ENCODE measurements at places on chromosomes 7 and 10.

DNA sequence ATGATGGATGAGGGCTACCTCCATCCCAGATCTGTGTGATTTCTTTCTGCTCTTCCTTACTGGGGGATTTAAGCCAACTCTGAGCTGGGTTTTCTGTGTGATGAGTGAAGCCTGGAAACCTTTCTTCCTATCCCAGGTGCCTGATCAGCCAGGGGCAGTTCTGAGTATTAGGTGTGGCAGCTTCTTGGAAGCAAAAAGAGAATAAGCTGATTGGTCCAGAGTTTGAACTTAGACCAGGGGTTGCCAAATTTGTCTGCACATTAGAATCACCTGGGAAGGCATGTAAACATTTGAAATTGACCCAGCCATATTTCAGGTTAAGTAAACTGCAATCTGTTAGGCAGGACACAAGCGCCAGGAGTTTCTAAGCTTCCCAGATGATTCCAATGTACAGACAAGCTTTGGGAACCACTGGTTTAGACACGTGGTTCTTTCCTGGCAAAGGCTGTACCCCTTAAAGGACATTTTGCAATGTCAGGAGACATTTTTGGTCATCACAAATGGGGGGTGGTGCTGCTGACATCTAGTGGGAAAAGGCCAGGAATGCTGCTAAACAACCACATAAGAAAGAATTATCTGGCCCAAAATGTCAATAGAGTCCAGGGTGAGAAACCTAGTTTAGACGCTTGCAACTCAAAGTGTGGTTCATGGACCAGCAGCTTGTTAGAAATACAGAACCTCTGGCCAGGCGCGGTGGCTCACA is 160.5 kb upstream of the GHITM start:
- no peak for DNase-seq

DNA sequence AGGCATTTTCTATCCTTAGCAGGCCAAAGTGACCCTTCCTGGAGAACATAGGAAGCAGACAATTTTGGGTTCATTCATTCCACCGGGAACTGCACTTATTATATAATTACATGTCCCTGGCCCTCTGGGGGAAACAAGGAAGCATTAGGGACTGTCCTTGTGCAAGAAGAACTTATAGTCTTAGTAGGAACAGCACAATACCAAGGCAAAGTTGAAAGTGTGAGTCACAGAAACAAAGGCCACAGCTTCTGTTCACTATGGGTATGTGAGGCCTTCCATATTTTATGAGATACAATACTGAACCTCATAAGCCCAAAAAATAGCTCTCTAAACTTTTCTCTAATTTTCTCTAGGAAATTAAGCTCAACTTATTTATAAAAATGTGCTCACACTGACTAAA is 18.4 kb upstream of the AKR1B10 start:
- DNase-seq: no peak

- DNase-seq: peak; percentile 36
These were observed 340.2 kb upstream of the CELF2 start for GRCh38 chr10:10677479-10677878.

GRCh38 chr10:12685261-12686058 is 316.1 kb downstream of the CCDC3 start:
- no peak for DNase-seq

GRCh38 chr7:134108802-134109201 is 18.3 kb upstream of the LRGUK start:
- no peak for DNase-seq

DNA sequence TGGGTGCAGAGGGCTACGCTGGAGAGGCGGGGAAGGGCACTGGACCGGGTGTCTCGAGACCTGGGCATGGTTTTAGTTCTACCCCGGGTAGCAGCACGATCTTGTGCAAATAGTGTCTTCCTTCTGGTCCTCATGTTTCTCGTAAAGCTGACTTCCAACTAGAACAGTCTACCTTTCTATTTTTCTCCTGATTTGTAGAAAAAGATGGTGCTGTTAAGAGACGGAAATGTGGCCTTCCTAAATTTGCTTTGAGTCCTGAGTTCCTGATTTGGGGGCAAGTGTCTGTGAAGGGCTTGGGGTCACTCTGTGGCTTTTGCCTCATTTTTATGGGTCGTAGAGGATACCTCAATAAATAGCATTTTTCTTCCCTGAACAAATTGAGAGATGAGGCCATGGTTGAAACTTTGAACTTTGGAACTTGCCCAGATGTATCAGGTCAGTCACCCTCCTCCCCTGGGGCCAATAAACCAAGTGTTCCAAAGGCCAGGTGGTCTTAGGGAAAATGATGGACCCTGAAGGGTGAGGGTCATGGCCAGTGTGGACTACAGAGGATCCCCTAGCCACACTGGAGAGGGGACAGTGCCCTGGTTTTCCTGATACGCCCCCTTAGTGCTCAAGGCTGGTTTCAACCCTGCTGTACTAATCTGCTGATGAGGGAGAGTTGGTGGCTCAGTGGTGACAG is 45.2 kb downstream of the GRK5 start:
- DNase-seq: no peak

GRCh38 chr10:3271354-3272115 is 99.0 kb upstream of the PITRM1 start:
- no peak for DNase-seq

GRCh38 chr10:86136934-86137333 is 229.7 kb downstream of the GRID1 start:
- no peak for DNase-seq

DNA sequence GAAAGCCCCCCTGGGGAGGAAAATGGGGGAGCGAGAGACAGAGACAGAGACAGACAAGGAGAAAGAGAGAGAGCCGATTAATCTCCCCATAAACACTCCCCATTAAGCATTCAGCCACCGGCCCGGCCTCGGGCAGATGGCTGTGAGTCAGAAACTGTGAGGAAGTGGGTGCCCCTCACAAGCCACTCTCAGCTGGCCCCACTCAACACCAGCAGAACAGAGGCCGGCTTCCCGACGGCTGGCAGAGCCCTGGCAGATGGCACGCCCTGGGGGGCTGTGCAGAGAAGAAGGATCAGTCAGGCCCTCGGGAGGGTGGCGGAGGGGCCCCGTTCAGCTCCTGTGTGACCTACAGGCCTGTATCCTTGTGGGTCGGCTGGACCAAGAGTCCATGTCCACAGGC is 41.2 kb downstream of the CAMK2B start:
- DNase-seq: no peak

- DNase-seq: no peak
These were observed 90.5 kb downstream of the WIPF3 start for GRCh38 chr7:29896685-29897411.

DNA sequence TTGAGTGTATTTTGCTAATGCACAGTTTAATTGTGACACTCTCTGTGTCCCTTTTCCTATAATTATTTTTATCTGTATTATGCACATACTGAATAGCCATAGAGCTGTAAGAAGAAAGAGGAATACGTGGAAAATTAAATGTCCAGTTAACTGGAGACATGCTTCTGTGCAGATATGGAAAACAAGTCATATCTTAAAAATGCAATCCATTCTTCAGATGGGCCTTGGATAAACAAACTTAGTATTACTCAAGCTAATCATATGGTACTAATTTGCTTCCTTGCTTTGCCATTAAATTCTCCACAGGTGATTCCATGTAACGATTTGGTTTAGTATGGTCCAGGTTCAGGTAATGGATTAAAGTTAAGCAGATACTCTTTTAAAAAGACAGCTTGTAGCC is 201.2 kb upstream of the CELF2 start:
- DNase-seq: no peak

DNA sequence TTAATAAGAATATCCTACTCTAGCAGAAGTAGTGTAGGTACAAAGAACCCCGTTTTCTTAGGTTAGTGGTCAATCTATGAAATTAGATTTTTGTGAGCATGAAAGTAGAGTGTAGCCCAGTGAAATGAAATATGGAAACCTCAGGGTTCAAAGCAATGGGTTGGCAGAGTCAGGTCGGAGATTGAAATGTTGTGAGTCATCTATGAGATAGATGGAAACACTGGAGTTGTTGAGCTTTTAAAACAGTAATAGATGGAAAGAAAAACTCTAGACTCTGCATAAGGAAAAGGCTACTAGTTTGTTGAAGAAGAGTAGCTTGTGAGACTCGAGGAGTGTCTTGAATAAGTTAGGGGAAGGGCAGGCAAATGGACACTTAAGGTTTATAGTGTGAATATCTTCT is 251.9 kb downstream of the EXOC4 start:
- no peak for DNase-seq

- DNase-seq: no peak
These were observed 199.3 kb upstream of the MDFIC start for GRCh38 chr7:114722562-114722961.

DNA sequence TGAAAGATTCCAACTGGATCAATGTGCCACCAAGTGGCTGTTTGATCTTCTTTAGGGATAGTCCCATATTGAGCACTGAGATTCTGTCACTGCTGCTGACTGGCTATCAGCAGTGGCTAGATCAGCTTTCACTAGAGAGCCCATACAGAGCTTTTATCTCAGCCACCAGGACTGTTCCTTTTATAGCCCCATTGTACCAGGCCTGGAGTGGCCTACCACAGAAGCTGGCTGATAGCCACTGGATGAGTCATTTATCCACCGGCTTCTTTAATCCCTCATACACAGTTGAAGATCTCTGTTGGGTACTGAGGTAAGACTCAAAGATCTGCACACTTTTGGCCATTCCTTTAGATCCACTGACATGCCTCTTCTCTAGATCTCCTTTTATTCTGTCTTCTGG is 1101.1 kb downstream of the SORCS3 start:
- no peak for DNase-seq

DNA sequence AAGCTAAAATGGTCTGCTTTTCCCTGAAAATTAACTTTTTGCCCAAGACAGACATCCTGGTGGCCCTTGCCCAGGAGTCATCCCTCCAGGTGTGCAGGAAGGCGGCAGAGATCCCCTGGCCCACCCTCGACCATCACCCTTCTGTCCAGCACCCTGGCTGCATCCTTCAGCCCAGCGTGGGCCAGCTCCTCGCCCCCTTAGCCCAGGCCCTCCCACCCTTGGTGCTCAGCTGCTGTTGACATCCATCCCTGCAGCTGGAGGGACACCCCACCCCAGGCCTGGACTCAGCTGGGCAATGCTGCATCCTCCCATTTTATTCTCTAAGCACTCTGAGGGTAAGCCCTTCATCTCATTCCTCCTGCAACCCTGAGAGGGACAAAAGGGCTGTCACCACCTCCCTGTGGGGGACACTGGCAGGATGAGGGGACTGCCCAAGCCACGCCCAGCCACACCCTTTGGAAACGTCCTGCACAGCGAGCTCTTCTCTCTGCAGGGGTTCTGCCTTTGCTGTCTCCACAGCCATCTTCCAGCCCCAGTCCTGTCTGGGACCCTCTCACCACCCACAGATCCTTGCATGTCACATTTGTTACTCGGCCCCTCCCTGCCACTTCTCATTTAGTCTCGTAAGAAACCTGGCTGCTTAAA is 30.7 kb downstream of the EN2 start:
- no peak for DNase-seq

- DNase-seq: no peak
These were observed 3.3 kb downstream of the PTPN12 start for GRCh38 chr7:77540402-77540822.

GRCh38 chr10:101668566-101668965 is 26.4 kb downstream of the FBXW4 start:
- DNase-seq: no peak

DNA sequence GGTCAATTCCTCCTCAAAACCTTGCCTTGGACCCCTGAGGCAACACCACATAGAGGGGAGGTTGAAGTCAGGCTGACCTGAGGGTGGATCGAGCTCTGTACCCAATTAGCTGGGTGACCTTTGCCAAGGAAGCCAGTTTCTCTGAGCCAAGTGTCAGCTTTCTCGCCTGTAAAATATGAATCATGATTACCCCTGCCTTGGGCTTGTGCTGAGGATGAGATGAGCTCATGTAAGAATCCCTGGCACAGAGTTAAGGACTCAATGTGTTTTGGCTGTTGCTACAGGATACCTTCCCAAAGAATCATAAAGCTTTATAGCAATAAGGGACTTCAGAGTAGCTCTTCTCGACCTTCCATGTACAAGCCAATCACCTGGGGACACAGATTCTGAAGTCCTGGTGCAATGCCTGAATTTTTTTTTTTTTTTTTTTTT is 43.5 kb upstream of the CACUL1 start:
- DNase-seq: no peak

- no peak for DNase-seq
These were observed 20.9 kb upstream of the NAMPT start for GRCh38 chr7:106305732-106306131.

DNA sequence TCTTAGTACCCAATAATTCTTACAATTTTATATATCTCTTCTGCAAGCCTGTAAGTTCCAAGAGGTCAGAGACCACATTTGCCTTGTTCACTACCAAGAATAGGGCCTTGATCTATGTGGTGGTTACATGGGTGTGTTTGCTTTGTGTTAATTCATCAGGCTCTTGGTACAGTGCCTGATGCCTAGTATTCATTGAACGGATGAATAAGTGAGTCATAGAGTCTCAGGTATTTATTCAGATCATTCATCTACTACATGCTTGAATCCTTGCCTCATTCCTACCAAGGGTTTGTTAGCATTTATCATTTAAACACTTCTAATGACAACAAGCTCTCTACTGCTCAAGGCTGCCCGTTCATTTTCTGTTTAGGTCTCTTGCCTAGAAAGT is 11.3 kb upstream of the SGPL1 start:
- DNase-seq: no peak

DNA sequence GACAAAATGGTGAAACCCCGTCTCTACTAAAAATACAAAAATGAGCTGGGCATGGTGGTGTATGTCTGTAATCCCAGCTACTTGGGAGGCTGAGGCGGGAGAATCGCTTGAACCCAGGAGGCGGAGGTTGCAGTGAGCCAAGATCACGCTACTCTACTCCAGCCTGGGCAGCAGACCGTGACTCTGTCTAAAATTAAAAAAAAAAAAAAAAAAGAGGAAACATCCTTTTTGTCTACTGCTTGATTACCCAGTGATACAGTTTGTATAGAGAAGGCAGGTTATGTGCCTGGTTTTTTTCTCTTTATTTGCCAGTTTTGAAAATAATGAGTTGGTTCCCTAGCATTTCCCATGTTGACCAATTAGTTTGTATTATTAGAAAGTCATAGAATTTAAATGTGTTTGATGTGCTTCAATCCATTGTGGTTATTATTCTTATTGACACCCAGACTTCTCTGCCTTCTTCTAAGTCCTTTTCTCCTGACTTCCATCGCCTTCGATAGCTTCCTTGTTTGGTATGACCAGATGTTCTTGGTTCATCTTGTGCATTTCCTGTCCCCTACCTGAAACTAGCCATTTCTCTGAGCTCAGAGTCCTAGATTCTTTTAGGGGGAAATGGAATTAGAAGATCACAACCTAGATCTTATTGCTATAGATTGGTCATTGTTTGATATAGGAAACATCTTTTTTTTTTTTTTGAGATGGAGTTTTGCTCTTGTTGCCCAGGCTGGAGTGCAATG is 43.2 kb downstream of the VKORC1L1 start:
- DNase-seq: no peak

Data from activated T-cell treated with anti-CD3 and anti-CD28 coated beads for 48 hours (primary cell).